ENCODE measurements at places on chromosomes 12 and 14. TPM values are rescaled to one million over a fixed set of nuclear protein-coding genes. Genes with fewer than 3 reads are reported as not detected.

The OR4M1 gene
- not detected for total RNA-seq

The PTHLH gene
- total RNA-seq = 2.0 TPM

The CMKLR1 gene
- 0.28 TPM for total RNA-seq

The AMDHD1 gene
- total RNA-seq = not detected

The MAP3K12 gene
- 15.9 TPM for total RNA-seq

The VRTN gene
- total RNA-seq = not detected

The PMEL gene
- total RNA-seq = 0.19 TPM

The GLTP gene
- total RNA-seq = 54.7 TPM

The TMEM229B gene
- 0.19 TPM for total RNA-seq

The CCDC198 gene
- total RNA-seq = not detected

The TSPAN19 gene
- not detected for total RNA-seq

The KRT86 gene
- 0.85 TPM for total RNA-seq

The TEX52 gene
- not detected for total RNA-seq

The LHX5 gene
- total RNA-seq = not detected

The CIT gene
- 5.3 TPM for total RNA-seq

The ACVRL1 gene
- total RNA-seq = 520 TPM

The AICDA gene
- total RNA-seq = not detected

The OTOGL gene
- 1.4 TPM for total RNA-seq

The RNASE3 gene
- total RNA-seq = not detected

The OLR1 gene
- not detected for total RNA-seq

The SMIM41 gene
- total RNA-seq = not detected

The LTBP2 gene
- total RNA-seq = 214 TPM

The IL26 gene
- not detected for total RNA-seq

The FAM222A gene
- 0.27 TPM for total RNA-seq

The SLC2A13 gene
- total RNA-seq = 5.7 TPM

The RAN gene
- 1,146 TPM for total RNA-seq

The GNB3 gene
- total RNA-seq = 1.5 TPM

The CCDC197 gene
- total RNA-seq = not detected

The NFE2 gene
- not detected for total RNA-seq

The FAM181A gene
- not detected for total RNA-seq

The KRT72 gene
- total RNA-seq = not detected

The LAG3 gene
- under 0.01 TPM for total RNA-seq

The NR4A1 gene
- 1.4 TPM for total RNA-seq

The BIN2 gene
- not detected for total RNA-seq

The TBC1D30 gene
- total RNA-seq = 13.6 TPM

The TPH2 gene
- not detected for total RNA-seq

The EMP1 gene
- total RNA-seq = 119 TPM

The SLC17A8 gene
- total RNA-seq = not detected

The KRT5 gene
- 0.28 TPM for total RNA-seq

The LRRC9 gene
- not detected for total RNA-seq

The SLC5A8 gene
- not detected for total RNA-seq

The RPGRIP1 gene
- total RNA-seq = not detected

The SLC6A15 gene
- total RNA-seq = 0.18 TPM

The TDRD9 gene
- total RNA-seq = 1.0 TPM

The PLEK2 gene
- total RNA-seq = 13.1 TPM

The INHBC gene
- total RNA-seq = not detected

The LRP1-AS gene
- not detected for total RNA-seq

The NOXRED1 gene
- 0.09 TPM for total RNA-seq

The PRR4 gene
- 0.18 TPM for total RNA-seq

The SOAT2 gene
- not detected for total RNA-seq

The IGF1 gene
- 0.09 TPM for total RNA-seq

The TRIAP1 gene
- total RNA-seq = 30.2 TPM

The TMEM121 gene
- total RNA-seq = 9.9 TPM

The GPD1 gene
- not detected for total RNA-seq

The MYH7 gene
- not detected for total RNA-seq

The CLEC2A gene
- total RNA-seq = not detected
